Nucleus accumbens (tissue), 56 donors: ENCODE measurements at places on chromosomes 4 and X.

GRCh38 chr4:77505275-77505957 is 100.2 kb upstream of the CXCL13 start:
- DNase-seq = no peak

DNA sequence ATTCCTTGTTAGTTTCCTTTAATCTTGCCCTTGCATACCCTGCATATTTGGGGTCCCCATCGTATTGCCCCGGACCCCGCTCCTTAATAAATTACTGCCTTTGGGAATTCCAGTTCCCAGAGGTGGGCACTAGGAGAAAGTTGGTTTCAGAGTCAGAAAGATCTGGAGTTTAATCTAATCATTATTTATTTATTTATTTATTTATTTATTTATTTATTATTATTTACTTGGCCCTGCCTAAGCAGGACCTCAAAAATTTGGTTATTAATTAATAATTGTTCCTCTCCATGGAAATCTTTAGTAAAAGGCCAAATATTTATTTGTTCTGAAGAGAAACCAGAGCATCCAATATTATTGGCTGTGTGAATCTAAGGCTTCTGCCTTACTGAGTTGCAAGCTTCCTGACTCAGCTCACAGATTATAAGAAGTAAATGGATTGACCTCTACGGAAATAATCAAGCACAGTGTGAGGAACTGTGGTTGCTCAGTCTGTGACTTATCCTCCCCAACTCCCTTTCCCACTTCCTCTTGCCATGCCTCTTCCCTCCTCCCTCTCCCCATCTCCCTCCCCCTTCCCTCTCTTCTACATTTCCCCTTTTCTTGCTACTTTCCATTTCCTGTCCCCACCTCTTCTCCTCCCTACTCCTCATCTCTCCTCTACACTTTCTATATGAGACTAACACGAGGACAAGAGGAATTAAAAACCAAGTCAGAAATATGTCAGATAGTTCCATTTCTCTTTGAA is 61.5 kb upstream of the AP1S2 start:
- no peak for DNase-seq

- no peak for DNase-seq
Observed at GRCh38 chrX:37599729-37600128, 28.3 kb downstream of the LANCL3 start.

- DNase-seq = no peak
Observed at GRCh38 chrX:2609431-2610238, 81.5 kb upstream of the CD99 start.

DNA sequence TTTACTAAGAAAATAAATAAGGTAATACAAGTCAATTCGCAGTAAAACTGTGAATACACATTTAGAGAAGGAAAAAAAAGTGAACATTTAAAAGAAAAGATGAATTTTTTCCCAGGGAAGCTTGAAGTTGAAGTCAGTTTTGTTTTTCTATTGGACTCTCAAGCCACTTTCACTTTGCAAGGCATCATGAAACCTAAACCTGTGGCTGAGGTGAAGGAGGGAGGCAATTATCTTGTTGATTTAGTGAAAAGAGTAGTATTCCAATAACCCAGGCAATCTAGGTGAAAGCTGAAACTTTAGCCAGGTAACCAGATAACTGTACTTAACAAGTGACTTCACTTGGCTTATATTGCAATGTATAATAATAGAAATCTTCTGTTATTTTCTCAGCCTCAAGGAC is 138.6 kb downstream of the HDX start:
- no peak for DNase-seq

GRCh38 chr4:21195682-21196081 is 495.4 kb downstream of the PACRGL start:
- no peak for DNase-seq

DNA sequence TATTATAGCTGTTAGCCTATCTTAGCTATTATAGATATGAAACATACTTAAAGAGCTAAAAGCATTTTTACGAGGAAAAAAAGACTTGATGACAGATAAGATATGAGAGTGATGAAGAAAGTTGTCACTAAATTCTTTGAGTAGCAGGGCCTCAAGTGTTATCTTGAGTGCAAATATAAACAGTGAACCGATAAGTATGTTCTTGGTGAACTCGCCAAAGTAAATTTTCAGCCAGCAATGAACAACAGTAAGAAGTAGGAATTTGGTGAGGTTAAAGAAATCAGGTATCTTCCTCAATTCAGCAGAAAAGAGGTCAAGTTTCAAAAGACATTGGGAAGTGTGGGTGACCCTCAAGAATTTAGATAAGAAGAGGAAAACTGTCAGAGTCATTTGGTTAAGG is 471.8 kb upstream of the FTHL17 start:
- no peak for DNase-seq

DNA sequence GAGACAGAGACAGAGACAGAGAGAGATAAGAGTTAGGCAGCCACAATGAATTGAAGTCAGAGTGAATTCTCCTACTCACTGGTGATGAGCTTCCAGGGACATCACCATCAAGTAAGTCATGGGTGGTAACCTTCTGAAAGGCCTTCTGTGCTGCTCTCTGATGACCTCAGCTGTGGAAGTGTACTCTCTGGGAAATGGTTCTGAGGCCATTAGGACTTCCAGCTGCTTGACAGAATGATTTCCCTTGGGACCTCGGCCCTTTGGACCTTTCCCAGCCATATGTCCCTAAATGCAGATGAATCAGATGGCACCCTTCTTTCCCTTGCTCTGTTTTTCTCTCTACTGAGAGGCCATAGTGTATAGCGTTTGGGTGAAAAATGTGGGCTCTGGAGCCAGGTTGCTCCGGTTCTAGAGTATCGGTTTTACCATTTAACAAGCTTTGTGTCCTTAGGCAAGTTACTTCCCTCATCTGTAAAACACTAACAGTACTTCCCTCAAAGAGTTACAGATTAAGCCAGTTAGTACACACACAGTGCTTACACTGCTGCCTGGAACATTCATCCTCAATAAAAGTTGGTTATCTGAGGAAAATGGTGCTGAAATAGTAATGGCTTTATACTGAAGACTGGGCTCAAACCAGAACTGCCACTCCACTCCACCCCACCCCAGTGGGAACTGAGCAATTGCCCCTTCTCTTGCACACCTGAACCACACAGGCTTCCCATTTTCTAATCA is 7.6 kb downstream of the SEPTIN11 start:
- no peak for DNase-seq

DNA sequence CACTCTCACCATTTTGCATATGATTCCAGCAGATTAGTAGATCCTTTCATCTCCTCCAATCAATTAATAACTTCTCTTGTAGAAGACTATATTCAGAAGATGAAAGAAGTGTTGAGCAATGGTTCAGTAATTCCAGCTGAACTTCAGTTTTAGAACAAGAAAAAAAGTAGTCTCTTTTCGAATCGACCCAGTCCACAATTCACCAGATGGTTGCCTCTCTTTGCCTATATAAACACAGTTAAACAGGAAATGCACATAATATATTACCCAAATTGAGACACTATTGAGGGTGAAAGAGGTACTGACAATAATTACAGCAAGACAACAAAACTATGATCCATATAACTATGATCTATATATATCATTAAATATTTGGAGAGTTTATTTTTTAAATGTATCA is 16.8 kb upstream of the FAM241A start:
- no peak for DNase-seq

DNA sequence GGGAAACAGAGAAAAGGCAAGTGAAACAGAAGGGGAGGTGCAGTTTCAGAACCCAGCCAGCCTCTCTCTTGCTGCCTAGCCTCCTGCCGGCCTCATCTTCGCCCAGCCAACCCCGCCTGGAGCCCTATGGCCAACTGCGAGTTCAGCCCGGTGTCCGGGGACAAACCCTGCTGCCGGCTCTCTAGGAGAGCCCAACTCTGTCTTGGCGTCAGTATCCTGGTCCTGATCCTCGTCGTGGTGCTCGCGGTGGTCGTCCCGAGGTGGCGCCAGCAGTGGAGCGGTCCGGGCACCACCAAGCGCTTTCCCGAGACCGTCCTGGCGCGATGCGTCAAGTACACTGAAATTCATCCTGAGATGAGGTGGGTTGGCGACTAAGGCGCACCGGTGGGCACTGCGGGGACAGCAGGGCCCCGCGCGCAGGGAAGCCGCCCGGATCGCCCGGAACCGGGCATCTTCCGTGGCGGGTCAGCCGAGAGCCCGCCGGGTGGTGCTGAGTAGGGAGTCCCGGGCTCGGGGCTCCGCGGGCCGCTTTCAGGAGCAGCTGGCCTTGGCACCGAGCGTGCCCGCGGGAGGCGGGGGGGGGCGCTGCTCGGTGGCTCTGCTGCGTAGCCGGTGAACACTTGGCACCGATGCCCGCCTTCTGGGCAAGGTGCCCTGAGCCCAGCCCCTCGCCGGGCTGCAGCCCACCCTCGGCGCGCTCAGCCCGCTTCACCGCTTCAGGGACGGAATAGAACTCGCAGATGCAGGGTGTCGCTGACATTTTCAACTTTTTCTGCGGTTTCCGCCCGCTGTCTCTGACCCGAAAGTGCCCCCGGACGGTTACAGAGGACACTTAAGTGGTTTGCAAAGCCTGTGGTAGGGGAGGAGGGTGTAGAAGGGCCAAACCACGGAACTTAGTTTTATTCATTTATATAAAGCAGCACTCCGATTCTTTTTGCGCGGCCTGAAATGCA is at the start of gene CD38:
Gene CD38 (plus strand): TSS at position 40 of the 953 bp plus-strand sequence. CDS start 87 bp downstream, at position 127.
- DNase-seq = peak; percentile 25

DNA sequence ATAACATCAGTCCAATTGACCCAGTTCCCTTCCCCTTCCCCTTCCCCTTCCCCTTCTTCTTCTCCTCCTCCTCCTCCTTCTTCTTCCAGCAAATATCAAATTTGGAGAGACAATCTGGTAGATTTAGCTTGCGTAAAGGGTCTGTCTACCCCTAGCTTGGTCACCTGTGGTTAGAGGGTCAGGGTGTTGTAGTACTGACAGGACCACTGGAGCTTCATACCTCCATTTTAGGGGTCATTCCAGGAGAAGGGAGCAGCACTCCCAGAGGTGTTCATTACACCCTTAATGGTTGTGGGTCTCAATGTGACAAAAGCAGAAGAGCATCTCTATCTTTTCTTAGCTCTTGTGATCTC is 3.7 kb upstream of the FGB start:
- DNase-seq = no peak

DNA sequence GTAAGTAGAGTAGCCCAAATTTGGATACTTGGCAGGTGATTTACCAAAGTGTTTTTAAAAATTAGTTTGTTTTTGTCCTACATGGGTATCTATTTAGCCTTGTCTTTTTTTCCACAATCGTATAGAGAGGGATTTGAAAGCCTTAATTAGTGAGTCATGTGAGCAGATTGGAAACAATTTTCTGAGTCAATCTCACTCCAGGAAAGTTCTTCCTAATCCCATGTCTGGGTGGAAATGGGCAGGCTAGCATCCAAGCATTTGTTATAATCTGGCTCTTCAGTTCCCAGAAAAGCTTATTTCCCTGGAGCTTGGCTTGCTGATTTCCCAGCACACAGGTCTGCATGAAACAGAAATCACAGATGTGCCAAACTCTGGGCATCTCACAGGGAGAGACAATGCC is 426.9 kb upstream of the BOD1L1 start:
- no peak for DNase-seq

GRCh38 chr4:42672359-42673081 is 15.6 kb upstream of the ATP8A1 start:
- DNase-seq = no peak

DNA sequence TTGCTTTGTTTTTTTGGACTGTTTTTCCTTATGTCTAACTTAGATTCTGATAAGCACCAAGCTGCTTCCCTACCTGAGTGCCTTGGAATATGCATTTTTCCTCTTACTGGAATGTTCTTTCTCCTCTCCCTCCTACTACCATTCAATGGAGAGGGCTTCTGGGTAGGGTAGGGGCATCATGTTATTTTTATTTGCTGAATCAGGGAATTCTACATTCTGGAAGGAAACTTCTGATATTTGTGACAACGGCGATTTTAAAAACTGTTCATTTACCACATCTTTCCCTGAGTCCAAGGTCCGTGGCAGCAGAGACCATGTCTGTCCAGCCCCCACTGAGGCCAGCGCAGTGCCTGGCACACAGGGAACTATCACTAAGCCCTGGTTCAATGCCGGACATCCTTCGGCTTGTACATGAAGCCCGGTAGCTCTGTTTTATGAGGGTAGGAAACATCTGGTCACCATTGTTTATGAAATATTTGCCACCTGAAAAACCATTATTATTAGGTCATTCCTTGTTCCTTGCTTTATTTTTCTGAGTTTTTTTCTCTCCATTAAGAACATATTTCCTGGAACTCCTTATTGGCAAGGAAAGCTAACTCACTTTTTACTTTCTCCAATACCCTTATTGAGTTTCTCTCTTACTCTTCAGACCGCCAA is 57.0 kb downstream of the PALLD start:
- DNase-seq = no peak

GRCh38 chr4:54274795-54275665 is 45.9 kb downstream of the PDGFRA start:
- no peak for DNase-seq

- no peak for DNase-seq
Observed at GRCh38 chrX:104660092-104660491, 94.1 kb downstream of the IL1RAPL2 start.

DNA sequence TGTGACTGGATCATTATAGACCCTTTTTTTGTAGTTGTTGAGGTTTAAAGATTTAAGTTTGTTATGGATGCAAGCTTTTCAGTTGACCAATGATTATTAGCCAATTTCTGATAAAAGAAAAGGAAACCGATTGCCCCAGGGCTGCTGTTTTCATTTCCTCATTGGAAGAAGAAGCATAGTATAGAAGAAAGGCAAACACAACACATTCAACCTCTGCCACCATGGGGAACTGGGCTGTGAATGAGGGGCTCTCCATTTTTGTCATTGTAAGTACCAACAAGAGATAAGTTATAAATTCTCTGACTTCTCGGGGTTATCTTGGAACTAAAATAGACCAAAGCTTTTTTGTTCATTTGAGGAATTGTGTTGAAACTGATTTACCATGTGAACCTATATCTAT is at the start of gene CYBB:
Gene CYBB (plus strand): TSS at position 203 of the 400 bp plus-strand sequence. CDS start 19 bp downstream, at position 222.
- DNase-seq = no peak

DNA sequence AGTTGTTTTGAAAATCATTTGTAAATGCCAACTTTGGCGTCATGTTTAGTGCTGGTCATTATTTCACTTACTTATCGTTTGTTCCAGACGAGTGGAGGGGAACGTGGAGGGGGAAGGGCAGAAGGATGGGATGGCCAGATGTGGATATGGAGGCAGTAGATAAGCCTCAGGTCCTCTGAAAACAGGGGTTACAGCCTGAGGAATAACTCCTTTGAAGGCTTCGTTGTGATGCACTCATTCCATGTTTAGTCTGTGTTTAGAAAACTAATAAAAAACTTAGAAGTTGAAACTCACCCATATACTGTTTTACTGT is 1.1 kb downstream of the MOB1B start:
- no peak for DNase-seq

DNA sequence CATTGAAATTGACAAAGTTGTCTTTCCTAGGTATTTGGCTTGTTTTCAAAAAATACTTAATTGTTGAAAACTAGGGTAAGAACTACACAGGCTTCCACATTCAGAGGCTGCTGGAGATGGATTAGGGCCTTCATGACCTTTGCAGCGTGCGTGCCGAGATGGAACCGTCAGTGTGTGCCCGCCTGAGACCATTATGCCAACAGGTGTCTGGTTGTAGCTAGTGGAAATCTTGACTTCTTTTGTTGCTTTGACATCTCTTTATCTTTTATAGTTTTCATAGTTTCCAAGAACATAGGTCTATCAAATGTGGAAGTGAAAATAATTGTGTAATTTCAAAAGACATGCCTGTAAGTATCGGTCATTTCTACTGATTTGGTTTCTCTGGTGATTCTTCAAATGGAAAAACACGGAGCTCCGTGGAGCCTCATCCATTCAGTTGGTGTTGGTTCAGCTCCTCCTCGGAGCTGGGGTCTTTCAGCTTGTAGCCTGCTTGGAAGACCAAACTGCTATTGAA is 38.9 kb upstream of the CLCN4 start:
- no peak for DNase-seq
